Effector memory CD8-positive, alpha-beta T cell (primary cell): ENCODE measurements at places on chromosomes 1 and 21.

- DNase-seq, result no peak
These were observed 19.1 kb downstream of the RCSD1 start for GRCh38 chr1:167648978-167649744.

- DNase-seq, result no peak
These were observed 66.0 kb downstream of the OBSCN start for GRCh38 chr1:228273720-228274451.

- no peak for DNase-seq
These were observed 885.3 kb downstream of the TTLL7 start for GRCh38 chr1:83113652-83114051.

GRCh38 chr21:25491267-25491666 is 116.0 kb downstream of the MRPL39 start:
- DNase-seq, result no peak

DNA sequence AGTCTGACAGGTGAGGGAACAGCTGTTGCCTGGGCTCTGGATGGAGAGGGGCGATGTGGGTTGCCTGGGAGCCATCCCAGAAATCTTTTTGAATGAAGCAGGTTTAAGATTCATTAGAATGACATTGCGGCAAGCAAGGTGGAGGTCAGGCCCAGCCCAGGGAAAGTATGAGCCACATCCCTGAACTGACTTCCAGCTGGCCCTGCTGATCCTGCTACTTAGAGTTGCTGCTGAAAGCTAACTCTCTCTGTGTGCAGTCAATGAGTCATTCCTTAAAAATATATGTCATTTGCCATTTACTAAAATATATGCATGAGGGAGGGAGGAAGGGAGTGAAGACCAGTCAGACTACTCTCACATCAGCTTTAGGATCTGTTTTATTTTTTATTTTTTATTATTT is 54.3 kb upstream of the RAB3GAP2 start:
- no peak for DNase-seq

GRCh38 chr1:61085983-61086644 is 3.8 kb downstream of the NFIA start:
- no peak for DNase-seq

DNA sequence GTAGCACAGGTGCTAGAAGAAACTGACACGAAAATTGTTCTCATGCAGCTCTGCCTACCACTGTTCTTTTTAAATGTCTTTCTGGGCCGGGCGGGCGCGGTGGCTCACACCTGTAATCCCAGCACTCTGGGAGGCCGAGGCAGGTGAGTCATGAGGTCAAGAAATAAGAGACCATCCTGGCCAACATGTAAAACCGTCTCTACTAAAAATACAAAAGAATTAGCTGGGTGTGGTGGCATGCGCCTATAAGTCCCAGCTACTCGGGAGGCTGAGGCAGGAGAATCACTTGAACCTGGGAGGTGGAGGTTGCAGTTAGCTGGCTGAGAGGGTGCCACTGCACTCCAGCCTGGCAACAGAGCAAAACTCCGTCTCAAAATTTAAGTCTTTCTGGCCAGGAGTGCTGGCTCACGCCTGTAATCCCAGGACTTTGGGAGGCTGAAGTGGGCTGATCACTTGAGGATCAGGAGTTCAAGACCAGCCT is 947 bp upstream of the RIT1 start:
- no peak for DNase-seq

DNA sequence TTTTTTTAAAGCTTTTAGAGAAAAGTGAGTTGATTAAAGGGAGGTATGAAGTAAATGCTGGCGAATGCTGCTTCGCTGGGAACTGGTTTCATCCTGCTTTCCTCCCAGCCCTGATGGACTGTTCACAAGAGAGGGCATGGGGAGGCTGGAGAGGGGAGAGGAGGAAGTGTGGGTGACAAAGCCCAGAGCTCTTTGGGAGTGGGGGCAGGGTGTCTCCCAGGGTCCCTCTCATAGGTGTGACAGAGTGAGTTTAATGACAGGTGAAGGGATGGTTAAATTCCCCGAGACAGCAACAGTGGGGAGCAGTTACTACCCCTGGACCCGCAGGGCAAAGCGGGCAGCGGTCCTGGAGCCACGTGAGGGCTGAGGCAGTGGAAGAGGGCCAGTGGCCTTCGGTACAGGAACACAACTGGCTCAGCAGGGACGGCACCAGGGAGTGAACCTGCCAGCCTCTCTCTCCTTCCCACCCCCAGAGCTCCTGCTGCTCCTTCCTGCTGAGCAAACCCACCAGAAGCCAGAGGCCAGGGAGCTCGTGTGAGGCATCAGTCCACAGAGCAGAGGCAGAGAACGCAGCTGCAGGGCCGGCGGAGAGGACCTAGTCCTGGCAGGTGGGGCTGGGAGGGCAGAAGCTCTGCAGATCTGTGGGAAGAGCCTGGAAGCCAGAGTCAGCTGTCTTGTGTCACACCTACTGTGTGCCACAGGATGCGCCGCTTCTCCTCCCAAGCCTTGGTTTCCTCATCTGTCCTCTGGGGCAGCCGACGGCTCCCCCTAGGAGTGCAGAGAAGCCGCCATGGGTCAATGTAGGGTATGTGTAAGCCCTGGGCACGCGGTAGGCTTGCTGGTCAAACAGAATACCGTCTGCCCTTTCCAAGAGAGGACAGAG is 20.9 kb upstream of the LRP8 start:
- DNase-seq, result no peak

- DNase-seq, result peak; percentile 8
These were observed 724 bp downstream of the DOCK7 start for GRCh38 chr1:62687421-62687902.

- no peak for DNase-seq
These were observed 134.4 kb upstream of the SMYD2 start for GRCh38 chr1:214146523-214146922.

DNA sequence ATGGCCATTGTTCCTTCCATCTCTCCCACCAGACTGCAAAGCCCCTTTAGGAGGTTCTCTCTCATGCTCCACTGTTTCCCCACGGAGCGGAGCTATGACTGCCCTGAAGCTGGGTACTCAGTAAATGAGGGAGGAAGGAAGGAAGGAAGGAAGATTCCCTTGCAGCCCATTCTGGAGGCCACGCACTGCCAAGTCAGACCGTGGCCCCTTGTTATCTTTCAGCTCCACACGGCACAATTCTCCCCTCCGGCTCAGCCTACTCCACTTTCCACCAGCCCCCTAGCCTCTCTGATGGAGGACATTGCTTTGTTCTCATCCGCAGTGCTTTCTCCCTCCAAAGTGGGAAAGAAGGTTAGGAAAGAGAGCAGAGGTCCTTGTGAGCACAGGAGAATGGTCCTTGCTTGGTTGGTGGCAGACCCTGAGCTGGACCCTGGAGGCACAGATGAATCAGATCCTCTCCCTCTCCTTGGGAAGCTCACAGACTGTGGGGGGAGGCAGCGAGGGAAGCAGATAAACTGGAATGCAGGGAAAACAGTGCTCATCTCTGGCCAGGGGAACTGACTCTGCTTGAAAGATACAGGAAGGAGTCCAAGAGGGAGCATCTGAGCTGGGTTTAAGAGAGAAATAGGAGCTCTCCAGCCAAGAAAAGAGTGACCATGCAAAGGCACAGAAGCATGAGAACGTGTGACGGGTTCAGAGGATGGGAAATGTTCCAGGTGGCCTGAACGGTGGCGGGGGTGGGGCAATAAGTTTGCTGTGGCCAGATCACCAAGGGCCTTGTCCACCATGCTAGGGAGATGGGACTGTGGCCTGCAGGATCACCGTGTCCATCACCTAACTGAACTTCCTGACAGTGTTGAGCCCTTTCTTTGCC is 52.6 kb downstream of the GLIS1 start:
- DNase-seq, result no peak

GRCh38 chr1:1763657-1764621 is 14.3 kb downstream of the NADK start:
- DNase-seq, result no peak

DNA sequence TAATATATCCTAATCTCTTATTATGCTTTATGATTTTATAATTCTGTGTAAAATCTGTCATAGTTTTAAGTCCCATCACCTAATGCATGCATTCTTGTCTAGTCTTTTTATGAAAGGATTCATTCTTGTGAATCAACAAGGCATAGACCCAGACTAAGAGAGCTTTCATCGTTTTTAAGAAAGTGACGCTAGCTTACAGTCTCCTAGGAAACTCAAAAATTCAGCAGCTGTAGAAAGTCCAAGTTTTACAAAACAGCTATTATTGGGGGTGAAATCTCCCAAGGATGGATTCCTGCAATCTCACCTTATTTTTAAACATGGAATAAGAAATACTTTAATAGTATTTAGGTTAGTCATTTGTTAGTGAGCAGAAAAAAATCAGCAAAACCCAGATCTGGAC is 104.7 kb downstream of the NCAM2 start:
- no peak for DNase-seq

DNA sequence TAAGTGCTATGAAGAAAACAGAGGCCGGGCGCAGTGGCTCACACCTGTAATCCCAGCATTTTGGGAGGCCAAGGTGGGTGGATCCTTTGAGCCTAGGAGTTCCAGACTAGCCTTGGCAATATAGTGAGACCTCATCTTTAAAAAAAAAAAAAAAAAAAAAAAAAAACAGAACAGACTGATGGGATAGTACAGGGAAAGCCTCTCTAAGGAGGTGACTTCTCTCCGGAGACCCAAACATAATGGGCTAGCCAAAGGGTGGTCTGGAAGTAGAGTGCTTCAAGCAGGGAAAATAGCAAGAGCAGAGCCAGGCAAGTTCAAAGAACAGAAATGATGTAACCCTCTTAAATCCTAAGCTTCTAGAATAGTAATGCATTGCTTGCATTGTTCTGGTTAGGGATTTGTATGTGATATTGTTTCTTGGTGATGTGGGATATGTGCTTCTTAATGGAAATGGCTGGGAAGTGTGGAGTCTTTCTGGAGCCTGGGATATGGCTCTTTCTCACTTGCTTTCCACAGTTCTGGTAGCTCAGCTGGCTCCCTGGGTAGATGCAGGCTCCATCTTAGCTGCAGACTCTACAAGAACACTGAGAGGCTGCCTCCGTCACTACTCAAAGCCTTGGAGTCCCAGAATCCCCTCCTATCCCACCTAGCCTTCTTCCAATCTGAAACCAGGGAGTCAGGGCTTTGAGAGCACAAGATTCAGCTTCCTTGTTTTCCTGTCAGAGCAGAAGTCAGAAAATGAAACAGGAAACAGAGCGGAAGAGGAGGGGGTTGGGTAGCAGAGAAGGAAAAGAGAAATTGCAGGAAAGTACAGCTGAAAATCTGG is 1.9 kb upstream of the PIGV start:
- DNase-seq, result no peak

GRCh38 chr21:38467374-38467773 is 30.9 kb downstream of the ERG start:
- DNase-seq, result no peak

- no peak for DNase-seq
These were observed 709.3 kb downstream of the KCNT2 start for GRCh38 chr1:195898924-195899323.

GRCh38 chr21:46622226-46622625 is 13.2 kb upstream of the PRMT2 start:
- DNase-seq, result peak; percentile 50

GRCh38 chr1:8370046-8370881 is 52.4 kb downstream of the SLC45A1 start:
- DNase-seq, result no peak

DNA sequence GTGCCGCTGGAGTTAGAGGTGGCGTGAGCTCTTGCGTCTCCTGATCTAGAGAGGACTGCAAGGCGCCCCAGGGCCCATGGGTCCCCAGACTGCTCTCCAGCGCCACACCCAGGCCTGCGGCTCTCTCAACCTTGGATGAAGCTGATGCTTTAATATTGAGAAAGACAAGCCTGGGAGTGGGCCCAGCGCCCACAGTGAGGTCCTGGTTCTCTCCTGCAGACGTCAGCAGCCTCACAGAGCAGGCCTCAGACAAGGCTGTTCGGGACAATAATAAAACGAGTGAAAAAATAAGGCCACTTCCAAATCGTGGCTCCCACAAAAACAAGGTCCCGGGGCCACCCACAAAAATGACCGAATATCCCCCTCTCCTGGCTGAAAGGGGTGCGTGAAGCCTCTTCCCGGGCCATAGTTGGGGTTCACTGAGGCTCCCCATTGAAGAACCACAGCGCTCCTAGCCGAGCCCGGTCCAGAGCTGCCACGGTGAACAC is 6.0 kb upstream of the DNMT3L start:
- DNase-seq, result no peak

- no peak for DNase-seq
These were observed 100.8 kb downstream of the PBX1 start for GRCh38 chr1:164659621-164660411.

- DNase-seq, result no peak
These were observed 193.8 kb downstream of the AK5 start for GRCh38 chr1:77475641-77476040.

DNA sequence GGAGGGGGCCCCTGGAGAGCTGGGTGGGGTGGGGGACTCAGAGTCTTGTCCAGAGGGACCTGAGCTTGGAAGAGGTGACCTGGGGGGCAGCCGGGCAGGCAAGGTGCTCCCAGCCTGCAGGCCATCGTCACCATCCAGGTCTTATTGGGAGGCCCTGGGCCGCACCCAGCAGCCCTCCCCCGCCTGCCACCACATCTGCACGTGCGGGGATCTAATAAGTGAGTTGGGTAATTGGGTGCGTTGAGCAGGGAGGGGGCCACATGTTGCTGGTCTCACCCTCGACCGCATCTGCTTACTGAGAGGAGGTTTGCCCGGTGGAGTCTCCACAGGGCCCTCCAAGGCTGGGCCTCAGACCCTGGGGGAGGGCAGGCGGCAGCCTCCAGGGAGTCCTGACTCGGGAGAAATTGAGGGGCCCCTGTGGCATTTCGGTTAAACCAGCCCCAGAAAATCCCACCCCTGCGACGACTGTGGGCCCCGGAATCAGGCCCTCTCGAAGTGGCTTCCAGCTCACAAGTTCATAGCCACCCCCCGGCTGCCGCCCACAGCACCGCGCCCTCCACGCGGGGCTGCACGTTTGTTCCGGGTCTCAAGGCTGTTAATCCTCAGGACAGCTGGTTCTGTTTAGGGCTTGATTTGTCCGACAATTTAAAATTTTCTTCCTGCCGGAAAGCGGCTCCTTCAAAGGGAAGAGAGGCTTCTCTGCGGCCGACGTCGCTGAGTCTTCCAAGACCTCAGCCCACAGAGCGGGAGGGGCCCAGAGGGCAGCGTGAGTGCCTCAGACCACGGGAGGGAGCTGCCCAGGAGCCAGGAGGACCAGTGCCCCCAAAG is 14.7 kb upstream of the COL6A2 start:
- no peak for DNase-seq
